Airway epithelial cell (primary cell): ENCODE measurements at places on chromosomes 6 and 20. TPM values are rescaled to one million over a fixed set of nuclear protein-coding genes. Genes with fewer than 3 reads are reported as not detected.

PGC gene
- total RNA-seq = not detected in 2 replicates

DLGAP4 gene
- total RNA-seq = 25.7 and 32.4 TPM in 2 replicates

UST gene
- 4.8 and 6.6 TPM in 2 replicates for total RNA-seq

CLVS2 gene
- 0.14 TPM in 1 of 2 replicates, not detected in the other for total RNA-seq

MAK gene
- 0.07 TPM in 1 of 2 replicates, not detected in the other for total RNA-seq

GDAP1L1 gene
- total RNA-seq = not detected in 2 replicates

OR2H2 gene
- total RNA-seq = not detected in 2 replicates

ASCC3 gene
- total RNA-seq = 38.6 and 48.9 TPM in 2 replicates

SSTR4 gene
- not detected in 2 replicates for total RNA-seq

RARS2 gene
- 21.4 and 21.6 TPM in 2 replicates for total RNA-seq

SMLR1 gene
- total RNA-seq = not detected in 2 replicates

IL20RA gene
- total RNA-seq = 3.7 and 3.8 TPM in 2 replicates

MYCT1 gene
- total RNA-seq = not detected in 2 replicates

PRR18 gene
- total RNA-seq = 0.14 TPM in 1 of 2 replicates, not detected in the other

ID1 gene
- 651 and 673 TPM in 2 replicates for total RNA-seq

THBS2 gene
- total RNA-seq = 3.3 and 3.9 TPM in 2 replicates

CD40 gene
- 6.2 and 7.8 TPM in 2 replicates for total RNA-seq

TMEM200A gene
- 0.14 and 0.98 TPM in 2 replicates for total RNA-seq

HAO1 gene
- total RNA-seq = not detected in 2 replicates

PI3 gene
- 53.8 and 117 TPM in 2 replicates for total RNA-seq

HSPA1L gene
- 0.14 and 0.21 TPM in 2 replicates for total RNA-seq

ZC2HC1B gene
- total RNA-seq = 1.3 TPM in 1 of 2 replicates, not detected in the other

BPIFA1 gene
- 0.35 and 0.42 TPM in 2 replicates for total RNA-seq

LRFN2 gene
- not detected in 2 replicates for total RNA-seq

RHAG gene
- total RNA-seq = not detected in 2 replicates

FAM110A gene
- 29.8 and 31.1 TPM in 2 replicates for total RNA-seq

CRISP2 gene
- total RNA-seq = not detected in 2 replicates

MEI4 gene
- total RNA-seq = not detected in 2 replicates

TXLNB gene
- total RNA-seq = not detected in 2 replicates

DEFB124 gene
- not detected in 2 replicates for total RNA-seq

SERINC3 gene
- total RNA-seq = 35.7 and 71.7 TPM in 2 replicates

DEFB112 gene
- not detected in 2 replicates for total RNA-seq
